ENCODE measurements at places on chromosomes 7 and 10. TPM values are rescaled to one million over a fixed set of nuclear protein-coding genes. Genes with fewer than 3 reads are reported as not detected.

The ADIRF gene
- 11.4 TPM for total RNA-seq

The FAM13C gene
- total RNA-seq: 8.3 TPM

The CCM2 gene
- 50.7 TPM for total RNA-seq

The NXPH1 gene
- total RNA-seq: not detected

The SLC13A1 gene
- total RNA-seq: not detected

The POLL gene
- 16.7 TPM for total RNA-seq

The ANLN gene
- 111 TPM for total RNA-seq

The PSD gene
- total RNA-seq: not detected

The AKR1B15 gene
- not detected for total RNA-seq

The CYP3A7 gene
- not detected for total RNA-seq

The ZNF727 gene
- not detected for total RNA-seq

The HECW1 gene
- total RNA-seq: not detected

The HKDC1 gene
- total RNA-seq: not detected

The IDI2 gene
- not detected for total RNA-seq

The BTBD16 gene
- not detected for total RNA-seq
